ENCODE measurements at places on chromosomes 4 and X.

- DNase-seq = no peak
These were observed 61.1 kb downstream of the HDX start for GRCh38 chrX:84441143-84441542.

DNA sequence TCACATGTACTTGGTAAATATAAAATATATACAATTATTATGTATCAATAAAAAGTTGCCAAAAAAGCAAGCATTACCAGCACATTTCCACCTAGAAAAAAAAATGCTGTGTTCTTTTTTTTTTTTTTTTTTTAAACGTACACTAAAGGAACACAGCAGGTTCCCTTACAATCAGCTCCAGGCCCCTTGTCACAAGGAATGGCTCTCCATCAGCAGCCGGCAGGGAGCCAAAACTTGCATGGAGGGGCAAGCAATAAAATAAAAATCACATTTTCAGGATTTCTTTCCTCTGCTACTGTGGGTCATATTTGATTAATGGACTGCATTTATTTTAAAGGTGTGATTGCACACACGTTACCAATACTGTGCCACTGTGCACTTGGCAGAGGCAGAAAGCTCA is 460.3 kb downstream of the GPAT3 start:
- no peak for DNase-seq

- no peak for DNase-seq
These were observed 20.2 kb upstream of the RASGEF1B start for GRCh38 chr4:81491943-81492342.

- peak; percentile 52 for DNase-seq
These were observed 14.1 kb downstream of the RPS6KA3 start for GRCh38 chrX:20252381-20253231.

- DNase-seq = no peak
These were observed 80.9 kb downstream of the IL21 start for GRCh38 chr4:122539861-122540465.

DNA sequence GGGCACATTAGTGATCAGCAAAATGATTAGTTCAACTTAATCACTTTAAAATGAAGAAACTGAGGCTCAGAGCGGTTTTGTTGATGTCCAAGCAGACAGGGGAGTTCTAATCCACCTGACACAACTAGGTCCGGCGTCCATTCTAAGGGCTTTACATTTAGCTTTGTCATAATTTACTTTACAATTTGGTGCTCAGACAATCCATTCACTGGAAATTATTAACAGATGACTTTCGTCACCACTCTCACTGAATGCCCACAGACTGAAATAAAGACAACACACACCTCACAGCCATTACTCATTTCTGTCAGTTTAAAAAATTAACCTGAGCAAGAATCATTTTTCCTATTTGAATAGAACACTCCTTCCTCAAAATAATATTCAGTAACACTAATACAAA is 10.8 kb downstream of the NR3C2 start:
- no peak for DNase-seq

GRCh38 chr4:27206009-27206408 is 345.4 kb downstream of the STIM2 start:
- no peak for DNase-seq

Data from GM03348 (cell line).